Fibroblast of skin of left quadriceps (primary cell): ENCODE measurements at places on chromosomes 6 and 20.

GRCh38 chr6:23027281-23027680 lies 457.9 kb downstream of the HDGFL1 start:
- no peak for DNase-seq

DNA sequence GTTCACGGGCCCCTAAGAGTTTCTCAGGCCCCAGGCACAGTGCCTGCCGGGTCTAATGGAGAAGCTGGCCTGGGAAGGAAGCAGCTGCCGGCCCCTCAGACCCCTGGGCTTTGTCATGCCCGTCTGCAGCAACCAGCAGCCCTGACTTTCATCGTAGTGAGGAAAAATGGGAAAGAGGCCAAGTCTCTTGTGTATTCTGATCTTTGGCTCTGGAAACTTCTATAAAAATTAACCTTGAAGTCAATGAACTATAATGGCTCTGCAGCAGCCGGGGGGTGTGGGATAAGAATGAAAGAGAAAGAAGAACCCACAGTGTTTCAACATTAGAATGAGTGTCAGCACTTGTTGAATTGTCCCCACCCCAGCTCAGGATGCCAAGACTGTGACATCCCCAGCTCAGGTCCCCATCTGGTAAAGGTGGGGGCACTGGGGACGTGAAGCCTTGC lies 12.9 kb downstream of the TGM2 start:
- no peak for DNase-seq

- DNase-seq, result no peak
Observed at GRCh38 chr20:43911066-43911465, 3.6 kb upstream of the TOX2 start.

GRCh38 chr6:3732345-3733141 lies 19.0 kb downstream of the PXDC1 start:
- DNase-seq, result peak; percentile 55

DNA sequence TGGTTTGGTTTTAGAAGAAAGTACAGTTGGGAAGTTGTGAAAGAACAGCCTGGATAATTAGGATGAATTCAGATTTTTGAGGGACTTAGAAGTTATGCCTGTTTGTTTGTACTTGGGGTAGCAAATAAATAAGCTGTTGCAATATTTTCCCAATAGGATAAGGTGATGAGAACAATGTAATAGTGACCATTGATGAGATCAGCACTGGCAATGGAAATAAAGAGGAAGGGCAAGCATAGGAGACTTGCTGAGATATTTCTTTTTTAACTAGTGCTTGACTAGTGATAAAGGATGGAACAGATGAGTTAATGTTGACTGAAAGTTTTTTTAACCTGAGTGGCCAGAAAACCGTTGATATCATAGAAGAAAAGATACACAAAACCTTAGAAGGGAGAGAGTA lies 498.8 kb downstream of the CDKAL1 start:
- DNase-seq, result no peak

GRCh38 chr20:62588458-62589149 lies 53.7 kb upstream of the SLCO4A1 start:
- no peak for DNase-seq

DNA sequence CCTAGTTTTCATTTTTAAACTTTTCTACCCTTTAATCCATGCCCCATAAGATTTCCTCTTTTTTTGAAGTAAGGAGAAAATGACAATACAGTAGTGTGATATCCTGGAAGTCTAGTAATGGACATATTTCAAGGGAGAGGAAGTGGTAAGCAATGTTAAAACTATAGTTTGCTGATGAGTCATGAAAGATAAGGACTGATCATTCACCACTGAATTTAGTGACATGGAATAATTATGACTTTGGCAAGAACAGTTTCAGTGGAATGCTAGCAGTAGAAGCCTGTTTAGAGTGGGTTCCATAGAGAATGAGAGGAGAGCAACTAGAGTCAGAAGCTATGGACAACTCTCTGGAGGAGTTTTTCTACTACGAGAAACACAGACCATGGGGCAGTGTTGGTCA lies 24.9 kb upstream of the SLC2A12 start:
- no peak for DNase-seq

DNA sequence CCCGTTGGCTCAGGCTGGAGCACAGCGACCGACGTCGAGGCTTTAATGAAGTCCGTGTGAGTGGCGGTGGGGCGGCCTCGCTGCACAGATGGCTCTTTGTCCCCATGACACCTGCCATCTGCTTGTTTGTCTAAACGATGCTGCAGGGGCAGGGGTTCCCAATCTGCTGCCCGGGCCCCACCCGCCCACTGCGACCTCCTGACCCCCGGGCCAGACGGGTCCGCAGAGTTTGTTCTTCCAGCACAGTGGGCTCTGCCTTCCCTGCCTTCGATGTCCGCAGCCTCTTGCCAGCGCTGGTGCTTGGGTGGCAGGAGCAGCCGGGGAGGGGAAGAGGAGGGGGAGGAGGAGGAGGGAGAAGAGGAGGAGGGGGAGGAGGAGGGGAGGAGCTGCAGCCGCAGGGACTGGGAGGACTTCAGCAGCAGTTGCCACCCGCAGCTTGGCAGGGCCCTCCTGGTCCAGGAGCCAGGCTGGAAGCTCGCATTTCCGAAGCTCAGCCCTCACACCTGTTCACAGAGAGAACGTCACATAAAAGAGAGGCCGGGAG lies 210.0 kb downstream of the DLL1 start:
- no peak for DNase-seq

GRCh38 chr20:58286729-58287128 lies 22.8 kb upstream of the RAB22A start:
- no peak for DNase-seq

DNA sequence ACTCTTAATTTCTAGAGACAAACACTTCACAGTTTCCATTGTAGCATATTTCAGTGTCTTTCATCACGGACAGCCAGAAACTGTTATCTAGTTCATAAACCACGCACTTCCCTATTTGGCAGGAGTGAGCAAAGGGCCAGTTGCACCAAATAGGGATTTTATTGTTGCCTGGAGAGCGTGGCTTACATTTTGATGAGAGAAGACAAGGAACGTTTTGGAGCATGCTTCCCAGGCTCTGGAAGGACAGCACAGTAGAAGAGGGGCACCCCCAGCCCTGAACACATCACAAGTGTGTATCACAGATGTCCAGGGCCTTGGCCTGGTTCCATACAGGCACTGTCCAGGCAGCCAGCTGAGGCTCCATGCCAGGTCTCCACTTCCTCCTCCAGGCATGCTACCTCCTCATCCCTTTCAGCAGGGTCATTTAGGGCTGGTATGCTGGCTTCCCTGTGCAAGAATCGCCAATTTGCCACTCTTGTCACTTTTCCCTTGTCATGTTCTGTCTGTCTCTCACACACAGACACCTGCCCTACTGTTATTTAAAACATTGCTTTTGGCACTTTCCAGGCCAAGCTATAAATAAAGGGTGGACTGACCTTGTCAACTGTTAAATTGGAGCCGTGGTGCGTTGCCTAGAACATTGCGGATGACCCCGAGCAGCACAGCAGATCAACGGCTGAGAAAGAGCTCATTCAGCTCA lies 235.0 kb upstream of the GMDS start:
- DNase-seq, result no peak

- no peak for DNase-seq
Observed at GRCh38 chr6:30557683-30557981, 537 bp downstream of the PRR3 start.

DNA sequence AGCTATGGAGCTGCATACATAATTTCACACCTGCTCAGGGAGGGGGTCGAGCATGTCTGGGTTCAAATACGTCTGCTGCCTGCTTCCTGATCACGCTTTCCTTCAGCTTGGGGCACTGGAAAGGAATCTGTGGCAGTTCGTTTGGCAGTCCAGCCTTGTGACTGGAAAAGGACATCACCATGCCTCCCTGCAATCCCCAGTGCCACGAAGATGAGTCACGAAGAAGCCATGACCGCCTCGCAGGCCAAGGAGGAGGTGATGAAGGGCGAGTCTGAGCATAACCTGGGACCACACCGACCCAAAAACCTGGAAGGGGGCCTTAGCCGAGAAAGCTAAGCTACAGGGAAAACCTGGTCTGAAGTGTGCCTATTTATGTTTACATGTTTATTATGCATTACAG lies 13.1 kb downstream of the JAG1 start:
- DNase-seq, result no peak

GRCh38 chr6:84019141-84019841 lies 14.3 kb upstream of the MRAP2 start:
- DNase-seq, result no peak

GRCh38 chr20:61963885-61964674 lies 101.6 kb downstream of the TAF4 start:
- DNase-seq, result no peak

DNA sequence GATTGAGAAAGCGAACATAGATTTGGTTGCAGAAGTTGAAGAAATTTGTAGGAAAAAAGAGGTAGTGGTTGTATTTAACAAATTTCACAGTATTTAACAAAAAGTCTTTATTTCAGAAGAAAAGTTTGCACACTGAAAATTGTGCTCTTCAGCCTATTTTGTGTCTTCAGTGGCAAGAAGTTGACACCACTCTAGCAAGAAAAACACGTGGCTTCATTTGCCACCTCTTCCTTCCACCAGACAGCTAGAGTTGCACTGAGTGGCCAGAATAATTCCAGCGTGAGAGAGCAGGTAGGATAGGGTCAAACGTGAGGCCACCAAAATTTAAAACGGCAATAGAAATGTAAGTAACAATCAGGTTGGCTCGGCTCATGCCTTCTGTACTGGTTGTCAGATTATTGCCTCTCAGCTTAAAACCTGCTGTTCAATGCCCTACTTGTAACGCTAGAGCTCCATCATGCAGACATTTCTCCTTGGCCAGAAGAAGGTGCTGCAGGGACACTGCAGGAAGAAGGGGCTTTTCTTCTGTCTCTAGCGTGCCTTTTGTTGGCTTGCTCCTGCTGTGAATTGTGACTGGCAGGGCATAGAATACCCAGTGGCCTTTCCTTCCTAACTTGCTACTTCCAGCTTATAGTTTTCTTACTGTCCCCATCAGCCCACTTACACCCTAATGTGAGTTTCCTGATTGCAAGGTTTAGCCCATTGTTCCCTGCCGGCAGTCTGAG lies 12.1 kb downstream of the TRAPPC3L start:
- no peak for DNase-seq

- no peak for DNase-seq
Observed at GRCh38 chr6:36550473-36551000, 3.3 kb upstream of the STK38 start.

- DNase-seq, result no peak
Observed at GRCh38 chr6:10850728-10851127, 12.4 kb upstream of the MAK start.

DNA sequence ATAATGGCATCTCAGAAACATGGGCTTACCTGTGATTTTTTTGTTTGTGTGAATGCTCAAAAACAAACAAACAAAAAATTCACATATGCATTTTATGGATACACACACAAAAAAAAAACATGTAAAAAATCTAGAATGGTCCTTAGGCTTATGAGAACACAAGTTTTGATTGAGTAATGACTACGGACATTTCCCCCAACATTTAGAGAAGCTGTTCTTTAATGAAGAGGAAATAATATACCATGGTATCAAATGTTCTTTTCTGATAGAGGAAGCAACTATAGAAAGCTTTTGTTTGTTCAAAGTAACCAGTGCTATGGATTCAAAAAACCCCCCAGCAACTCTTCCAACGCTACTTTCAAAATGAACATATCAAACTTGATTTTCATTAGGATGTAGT lies 8.6 kb upstream of the CALHM6 start:
- no peak for DNase-seq

GRCh38 chr20:38426006-38426897 lies 8.9 kb downstream of the SNHG17 start:
- DNase-seq, result peak; percentile 80

- no peak for DNase-seq
Observed at GRCh38 chr6:44223319-44224028, at the start of gene SLC29A1. Gene SLC29A1, plus strand, starts transcription at chr6:44223595. Its CDS starts 3,719 bp downstream, at chr6:44227314.

DNA sequence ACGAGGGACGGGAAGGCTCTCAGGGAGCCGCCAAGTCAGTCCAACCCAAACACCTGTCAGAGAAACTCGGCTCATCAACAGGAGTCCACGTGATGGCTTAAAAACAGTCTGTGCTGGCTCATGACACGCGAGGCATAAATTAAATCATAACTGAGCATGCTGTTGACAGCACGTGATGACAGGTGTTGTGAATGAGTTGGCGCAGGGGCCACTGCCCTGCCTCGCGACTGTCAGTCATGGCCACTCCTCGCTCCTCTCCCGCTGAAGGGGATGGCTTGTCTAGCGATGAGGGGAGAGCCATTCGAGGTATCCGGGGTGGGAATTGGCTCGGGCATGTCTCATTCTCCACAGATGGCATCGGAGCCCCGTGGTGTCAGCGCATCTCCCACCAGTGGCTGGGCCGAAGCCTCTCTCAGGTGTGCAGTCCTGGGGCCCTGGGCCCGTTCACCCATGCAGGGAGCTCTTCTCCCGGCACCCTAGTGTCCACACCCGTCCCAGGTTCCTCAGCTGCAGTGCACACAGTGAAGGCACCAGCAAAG lies 313.3 kb downstream of the BMP7 start:
- no peak for DNase-seq

DNA sequence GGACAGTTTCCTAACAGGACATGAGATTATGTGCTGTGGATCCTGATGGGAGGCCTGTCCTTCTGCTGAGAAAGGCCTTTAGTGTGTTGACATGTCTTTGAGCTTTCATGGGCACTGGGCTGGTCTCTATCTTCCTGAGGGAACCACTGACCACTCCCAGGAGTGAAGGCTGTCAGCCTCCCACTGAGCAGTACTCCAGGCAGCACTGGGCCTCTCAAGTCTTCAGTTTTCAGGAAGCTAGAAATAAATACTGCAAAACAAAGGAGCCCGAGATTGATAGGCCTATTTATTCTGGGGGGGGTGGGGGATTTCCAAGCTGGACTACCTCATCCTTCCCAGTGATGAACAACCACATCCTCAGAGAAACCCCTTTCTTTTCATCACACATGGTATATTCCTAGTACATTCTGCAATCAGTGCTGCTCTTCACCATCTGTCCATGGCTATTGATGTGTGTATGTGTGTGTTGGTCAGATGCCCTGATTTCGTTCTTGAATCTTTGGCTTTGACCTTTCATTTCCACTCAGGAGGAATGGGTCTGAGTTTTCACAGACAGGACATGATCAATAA lies 180.9 kb upstream of the SPTLC3 start:
- DNase-seq, result no peak

GRCh38 chr6:35662999-35663398 lies 25.7 kb downstream of the FKBP5 start:
- DNase-seq, result no peak

GRCh38 chr6:47334334-47334733 lies 24.6 kb upstream of the TNFRSF21 start:
- DNase-seq, result no peak

DNA sequence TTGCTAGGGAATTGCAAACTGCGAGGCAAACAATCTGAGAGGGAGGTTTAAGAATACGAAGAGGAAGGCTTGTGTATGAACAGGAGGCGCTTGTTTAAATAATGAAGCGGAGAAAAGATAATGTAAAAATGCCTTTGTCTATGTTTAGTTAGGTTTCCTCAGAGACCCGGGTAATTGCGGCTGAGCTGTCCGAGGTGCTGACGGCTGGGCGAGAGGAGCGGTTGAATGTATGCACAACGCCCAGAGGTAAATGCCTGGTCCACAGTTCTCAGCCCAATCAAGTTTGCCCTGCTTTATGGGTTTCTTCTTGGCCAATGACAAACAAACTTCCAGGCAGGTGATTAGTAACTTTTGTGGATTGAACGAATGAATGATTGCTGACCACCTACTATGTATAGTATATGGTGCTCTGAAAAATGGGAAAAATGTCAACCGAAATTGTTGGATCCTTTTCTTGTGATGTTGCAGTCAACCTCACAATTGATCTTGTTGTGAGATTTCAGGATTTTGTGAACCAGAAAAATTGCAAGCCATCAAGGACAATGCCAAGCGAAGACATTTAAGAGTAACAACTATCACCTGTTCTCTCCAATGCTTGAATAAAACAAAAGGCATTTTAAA lies 38.3 kb upstream of the SLC32A1 start:
- DNase-seq, result peak; percentile 16
